ENCODE measurements at places on chromosomes 12 and 14.
A peak's percentile ranks its signal among the peaks of the same experiment; 100 is the strongest.

- DNase-seq, result peak; percentile 30
Observed at GRCh38 chr14:52692248-52692962, 3.0 kb downstream of the ERO1A start.

DNA sequence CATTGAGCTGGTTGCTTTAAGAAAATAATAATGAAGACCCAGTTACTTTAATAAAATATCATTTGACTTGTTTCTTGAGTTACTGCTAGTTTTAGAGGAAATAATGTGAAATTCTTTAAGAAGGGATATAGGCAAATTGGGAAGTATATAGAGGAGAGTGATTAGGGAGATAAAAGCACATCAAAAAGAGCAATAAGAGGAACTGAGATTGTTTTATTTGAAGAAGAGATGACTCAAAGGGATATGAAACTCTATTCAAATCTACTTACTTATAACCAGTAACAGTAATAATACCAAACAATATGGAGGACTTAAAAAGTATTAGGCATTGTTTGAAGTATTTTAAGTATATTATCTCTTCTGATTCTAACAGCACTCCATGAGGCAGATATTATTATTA lies 37.1 kb downstream of the LRRK2 start:
- no peak for DNase-seq

DNA sequence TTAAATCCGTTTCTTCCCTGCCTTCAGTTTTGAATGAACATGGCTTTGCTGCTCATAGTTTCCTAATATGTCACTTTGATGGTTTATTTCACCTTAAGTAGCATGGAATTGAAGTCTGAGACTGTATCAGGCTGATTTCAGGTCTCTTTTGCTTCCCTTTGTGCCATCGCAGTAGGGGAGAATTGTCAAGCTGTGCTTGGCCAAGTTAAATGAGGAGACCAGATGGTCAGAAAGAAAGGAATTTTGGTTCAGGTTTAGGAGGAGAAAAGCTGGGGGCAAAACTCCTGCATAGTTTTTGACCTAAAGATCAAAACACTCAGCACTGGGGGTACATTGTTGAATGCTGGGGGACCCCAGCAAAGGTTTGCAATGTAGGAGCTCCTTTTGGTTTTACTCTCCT lies 398.4 kb downstream of the NUAK1 start:
- no peak for DNase-seq

DNA sequence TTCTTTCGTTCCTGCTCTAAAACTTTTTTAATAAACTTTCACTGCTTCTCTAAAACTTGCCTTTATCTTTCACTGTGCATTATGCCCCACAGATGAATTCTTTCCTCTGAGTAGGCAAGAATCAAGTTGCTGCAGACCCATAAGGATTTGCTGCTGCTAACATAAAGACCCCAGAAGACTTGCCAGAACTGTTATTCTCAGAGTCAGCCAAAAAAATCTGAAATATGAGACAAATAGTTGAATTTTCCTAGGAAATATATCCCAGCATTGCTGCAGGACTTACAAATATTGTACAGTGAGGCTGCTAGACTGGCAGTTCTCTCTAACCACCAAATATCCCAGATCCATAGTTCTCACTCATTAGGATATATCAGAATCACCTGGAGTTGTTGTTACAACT lies 349.1 kb upstream of the FLRT2 start:
- no peak for DNase-seq

DNA sequence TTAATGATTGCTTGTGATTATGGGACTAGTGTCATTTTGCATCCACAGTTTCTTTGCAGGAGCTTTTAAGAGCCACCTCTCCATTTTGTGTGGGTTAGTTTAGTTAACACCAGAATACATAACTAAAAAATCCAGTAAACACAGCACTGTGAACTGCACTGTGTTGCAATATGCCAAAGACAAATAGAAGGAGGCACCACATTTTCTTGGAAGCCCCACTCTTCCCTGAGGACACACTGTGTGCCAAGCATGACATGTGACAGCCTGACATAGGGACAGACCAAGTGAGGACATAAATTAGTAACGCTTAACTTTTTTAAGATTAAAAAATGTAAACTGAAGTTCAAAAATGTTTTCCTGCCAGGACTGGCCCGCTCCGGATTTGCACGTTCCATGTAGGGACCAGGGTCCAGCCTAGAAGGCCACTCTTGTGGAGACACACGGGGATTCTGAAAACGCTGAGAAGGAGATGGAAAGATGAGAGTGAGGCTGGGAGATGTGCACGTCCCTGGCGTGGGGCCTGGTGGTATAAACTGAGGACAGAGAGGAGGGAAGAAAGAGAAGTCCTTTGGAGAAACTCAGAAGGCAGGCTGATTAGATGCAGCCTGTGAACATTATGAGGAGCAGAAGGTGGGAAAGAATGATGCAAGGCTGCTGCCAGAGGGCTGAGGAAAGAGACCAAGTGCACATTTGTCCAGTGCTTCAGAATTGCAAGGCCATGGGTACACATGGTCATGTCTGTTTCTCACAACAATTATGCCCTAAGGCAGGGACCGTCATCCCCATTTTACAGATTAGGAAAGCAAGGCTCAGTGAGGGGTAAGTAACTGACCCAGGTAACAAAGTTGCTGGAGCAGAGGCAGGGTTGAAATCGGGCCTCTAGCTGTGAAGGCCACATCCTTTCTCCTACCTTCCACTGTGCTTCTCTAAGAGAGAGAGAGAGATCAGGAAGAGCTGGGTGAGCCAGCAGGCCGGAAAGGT lies 45.1 kb downstream of the ISCA2 start:
- DNase-seq, result no peak

GRCh38 chr12:39173726-39174125 lies 268.3 kb upstream of the CPNE8 start:
- no peak for DNase-seq

DNA sequence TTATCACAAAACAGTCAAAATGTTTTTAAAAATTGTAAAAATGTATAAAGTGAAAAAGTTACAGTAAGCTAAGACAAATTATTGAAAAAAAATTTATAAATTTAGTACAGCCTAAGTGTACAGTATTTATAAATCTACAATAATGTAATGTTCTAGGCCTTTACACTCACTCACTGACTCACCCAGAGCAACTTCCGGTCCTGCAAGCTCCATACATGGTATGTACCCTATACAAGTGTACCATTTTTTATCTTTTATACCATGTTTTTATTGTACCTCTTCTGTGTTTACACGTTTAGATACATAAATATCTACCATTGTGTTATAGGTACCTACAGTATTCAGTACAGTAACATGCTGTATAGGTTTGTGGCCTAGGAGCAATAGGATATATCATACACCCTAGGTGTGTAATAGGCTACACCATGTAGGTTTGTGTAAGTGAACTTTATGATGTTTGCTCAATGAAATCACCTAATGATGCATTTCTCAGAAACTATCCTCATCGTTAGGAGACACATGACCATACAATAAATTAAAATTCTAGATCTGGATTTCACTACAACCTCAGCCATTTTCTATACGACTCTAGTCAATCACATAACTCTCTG lies 66.8 kb downstream of the TXNDC16 start:
- DNase-seq, result no peak

GRCh38 chr14:48598458-48598857 lies 923.1 kb upstream of the MDGA2 start:
- DNase-seq, result no peak

GRCh38 chr12:45705404-45705803 lies 24.1 kb upstream of the ARID2 start:
- DNase-seq, result no peak

DNA sequence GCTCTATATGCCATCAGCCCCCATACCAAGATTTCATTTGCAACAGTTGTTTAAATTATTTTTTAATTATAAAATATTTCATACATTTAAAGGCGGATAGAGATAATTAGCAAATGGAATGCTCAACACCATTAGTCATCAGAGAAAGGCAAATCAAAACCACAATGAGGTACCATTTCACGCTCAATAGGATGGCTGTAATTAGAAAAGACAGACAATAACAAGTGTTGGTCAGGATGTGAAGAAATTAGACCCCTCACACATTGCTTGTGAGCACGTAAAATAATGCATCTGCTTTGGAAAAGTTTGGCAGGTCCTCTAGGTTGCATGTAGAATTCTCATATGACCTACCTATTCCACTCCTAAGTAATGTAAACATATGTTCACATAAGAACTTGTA lies 35.3 kb upstream of the EPS8 start:
- no peak for DNase-seq

GRCh38 chr12:97359021-97359690 lies 103.4 kb upstream of the RMST start:
- DNase-seq, result no peak

GRCh38 chr12:52126050-52126604 lies 46.6 kb downstream of the SMIM41 start:
- DNase-seq, result no peak

DNA sequence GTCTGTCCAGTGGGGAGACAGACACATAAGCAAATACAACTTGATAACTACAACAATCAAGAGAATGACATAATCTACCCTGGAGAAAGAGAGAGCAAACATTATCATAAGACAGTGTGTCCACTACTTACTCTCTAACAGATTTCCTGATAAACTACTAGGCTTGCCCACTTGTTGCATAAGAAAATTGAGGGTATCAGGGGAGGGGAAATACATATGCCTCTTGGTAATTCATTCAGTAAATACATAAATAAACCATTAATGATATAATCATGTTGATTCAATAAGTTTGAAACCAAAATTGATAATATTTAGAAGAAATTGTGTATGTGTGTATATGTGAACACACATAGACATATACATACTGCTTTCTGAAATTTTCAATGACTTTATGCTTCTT lies 76.6 kb downstream of the ERGIC2 start:
- DNase-seq, result no peak

DNA sequence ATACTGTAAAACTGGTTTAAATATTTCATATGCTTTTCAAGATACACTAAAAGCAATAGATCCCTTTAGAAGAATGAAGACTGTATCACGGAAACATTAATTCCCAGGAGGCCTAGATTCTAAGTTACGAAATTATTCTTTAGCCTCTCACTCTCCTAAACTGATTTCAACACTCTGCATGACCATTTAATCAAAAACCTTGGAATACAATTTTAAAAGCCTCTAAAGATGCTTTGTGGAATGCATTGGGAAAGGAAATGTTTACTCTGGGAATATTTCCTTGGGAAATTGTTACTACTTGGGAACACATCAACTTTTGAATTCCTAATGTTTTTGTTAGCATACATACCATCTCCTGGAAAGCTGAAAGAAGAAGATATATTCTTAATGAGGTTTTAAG lies 255.7 kb upstream of the FAR2 start:
- DNase-seq, result no peak

DNA sequence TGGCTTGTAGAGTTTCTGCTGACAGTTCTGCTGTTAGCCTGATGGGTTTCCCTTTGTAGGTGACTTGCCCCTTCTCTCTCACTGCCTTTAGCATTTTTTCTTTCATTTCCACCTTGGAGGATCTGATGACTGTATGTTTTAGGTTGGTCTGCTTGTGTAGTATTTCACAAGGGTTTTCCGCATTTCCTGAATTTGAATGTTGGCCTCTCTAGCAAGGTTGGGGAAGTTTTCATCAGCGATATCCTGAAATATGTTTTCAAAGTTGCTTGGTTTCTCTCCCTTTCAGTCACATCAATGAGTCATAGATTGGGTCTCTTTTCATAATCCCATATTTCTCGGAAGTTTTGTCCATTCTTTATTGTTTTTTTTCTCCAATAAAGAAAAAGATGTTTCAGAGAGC lies 11.4 kb downstream of the NOPCHAP1 start:
- DNase-seq, result no peak

- no peak for DNase-seq
Observed at GRCh38 chr12:90915353-90915752, 39.6 kb downstream of the CCER1 start.

- no peak for DNase-seq
Observed at GRCh38 chr12:99746538-99746937, 99.0 kb downstream of the GARIN6 start.

GRCh38 chr12:24039113-24039525 lies 89.6 kb upstream of the SOX5 start:
- no peak for DNase-seq

DNA sequence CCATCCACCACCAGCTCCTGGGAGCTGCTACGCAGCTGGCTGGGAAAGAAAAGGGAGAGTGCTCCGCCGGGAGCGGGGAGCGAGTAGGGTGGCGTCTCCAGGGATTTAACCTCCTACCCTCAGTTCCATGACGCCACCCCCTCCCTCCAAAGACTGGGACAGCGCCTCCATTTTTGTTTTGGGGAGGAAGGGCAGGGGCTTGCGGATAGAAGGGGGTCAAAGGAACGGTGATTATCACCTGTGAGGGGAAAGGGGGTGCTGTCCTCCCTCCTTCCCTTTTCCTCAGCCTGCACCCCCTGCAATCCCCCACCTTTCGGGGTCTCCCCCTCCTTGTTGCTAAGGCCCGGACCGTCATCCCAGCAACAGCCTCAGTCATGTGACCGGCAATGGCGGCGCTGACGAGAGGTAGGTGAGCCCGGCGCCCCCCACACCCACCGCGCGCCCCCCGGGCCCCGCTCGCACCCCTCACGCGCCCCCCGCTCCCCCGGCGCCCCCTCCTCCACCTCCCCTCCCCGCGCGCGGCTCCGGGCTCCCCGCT lies at the start of gene DTX3:
Gene DTX3, plus strand, starts transcription at position 371 of the 538 bp plus-strand sequence. CDS start 1,694 bp downstream, outside the sequence.
- DNase-seq, result peak; percentile 34

GRCh38 chr12:118190266-118190665 lies 54.3 kb downstream of the PEBP1 start:
- DNase-seq, result no peak

- no peak for DNase-seq
Observed at GRCh38 chr12:70842942-70843341, 77.6 kb downstream of the PTPRR start.

DNA sequence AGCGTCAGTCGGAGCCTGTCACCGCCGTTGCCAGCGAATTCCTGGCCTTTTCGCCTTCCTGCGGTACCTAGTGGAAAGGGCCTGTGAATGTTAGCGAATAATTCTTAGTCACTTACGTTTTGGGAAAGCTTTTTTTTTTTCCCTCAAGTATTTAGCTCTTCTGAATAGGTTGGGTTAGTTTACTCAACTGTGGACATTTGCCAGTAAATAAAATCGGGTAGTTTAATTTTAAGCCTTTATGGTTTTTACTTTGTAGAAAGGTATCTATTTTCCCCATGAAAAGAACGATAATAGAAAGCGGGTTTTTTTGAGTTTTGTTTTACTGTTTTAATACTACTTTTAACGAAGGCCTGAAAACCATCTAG lies 1.7 kb downstream of the YY1 start:
- no peak for DNase-seq

Data from central memory CD4-positive, alpha-beta T cell (primary cell).